Activated CD4-positive, alpha-beta T cell treated with anti-CD3 and anti-CD28 coated beads, Interleukin-2, amount 50 U/mL, for 4 hours (primary cell): ENCODE measurements at places on chromosomes 13 and 19.

DNA sequence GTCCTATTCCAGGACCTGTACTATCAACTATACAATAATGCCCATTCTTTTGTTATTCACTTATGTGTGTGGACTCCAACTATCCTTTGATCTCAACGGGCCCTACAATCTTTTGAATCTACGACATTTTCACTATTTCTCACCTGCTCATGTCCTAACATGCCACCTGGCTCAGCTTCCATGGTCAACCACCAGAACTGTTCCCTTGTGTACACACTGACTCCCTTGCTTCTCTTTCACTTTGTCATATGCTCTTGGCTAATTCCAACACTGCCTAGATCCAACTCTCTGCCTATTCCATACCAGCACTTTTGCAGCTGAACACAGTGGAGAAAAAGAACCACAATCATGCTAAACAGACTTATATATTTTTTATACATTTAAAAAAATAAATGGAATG is 53.1 kb downstream of the MICU2 start:
- DNase-seq, result no peak

GRCh38 chr19:57665261-57665806 is 3.4 kb upstream of the ZSCAN4 start:
- no peak for DNase-seq

DNA sequence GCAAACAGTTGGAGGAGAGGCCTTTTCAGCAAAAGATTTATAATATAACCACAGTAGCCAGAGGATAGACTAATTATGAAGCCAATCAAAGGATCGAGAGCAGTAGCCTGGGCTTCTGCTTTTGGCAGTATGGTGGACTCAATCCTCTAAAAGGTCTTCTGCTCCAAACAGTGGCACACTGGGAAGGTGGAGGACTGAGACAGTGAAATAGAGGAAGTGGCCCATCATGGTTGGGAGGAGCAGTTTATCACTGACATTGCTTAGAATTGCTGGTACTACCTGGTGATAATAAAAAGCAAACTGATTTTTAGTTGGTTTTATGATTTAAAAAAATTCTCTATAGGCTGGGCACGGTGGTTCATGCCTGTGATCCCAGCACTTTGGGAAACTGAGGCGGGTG is 20.9 kb upstream of the PLAUR start:
- no peak for DNase-seq

GRCh38 chr13:100565286-100565685 is 23.3 kb downstream of the GGACT start:
- DNase-seq, result no peak

DNA sequence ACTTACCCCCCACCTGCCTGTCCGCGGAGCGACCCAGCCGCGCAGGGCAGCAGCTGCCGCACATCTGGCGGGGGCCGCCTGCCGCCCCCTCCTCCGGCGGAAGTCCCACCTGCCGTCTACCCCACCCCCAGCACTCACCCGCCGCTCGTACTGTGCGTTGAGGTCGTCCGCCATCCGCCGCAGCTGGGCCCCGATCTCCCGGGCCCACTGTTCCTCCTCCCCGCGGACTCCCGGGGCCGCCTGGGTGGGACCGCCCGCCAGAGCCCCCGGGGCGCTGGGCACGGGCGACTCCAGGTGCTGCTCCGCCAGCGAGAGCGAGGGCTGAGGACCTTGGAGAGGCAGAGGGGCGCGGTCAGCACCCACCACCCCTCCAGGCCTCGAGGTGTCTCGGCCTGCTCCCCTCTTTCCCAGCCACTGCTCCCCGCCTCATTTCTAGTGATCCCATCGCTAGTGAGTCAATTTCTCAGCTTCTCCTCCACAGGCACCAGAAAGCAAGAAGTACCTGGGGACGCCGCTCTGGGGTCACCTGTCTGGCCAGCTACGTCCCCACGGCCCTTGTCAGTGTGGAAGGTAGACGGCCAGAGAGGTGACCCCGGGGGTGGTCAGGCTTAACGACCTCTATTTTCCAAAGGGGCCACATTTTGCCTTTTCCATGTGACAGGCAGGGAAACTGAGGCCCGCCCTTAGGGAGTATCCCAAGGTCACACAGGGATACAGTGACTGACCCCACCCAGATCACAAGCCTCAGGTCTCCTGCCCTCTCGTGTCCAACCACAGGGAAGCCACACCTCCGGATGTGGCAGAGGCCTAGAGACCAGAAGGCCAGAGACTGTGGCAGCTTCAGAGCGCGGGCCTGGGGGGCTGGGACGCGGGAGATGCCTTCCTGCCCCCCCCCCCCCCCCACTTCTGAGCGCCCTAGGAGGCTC is 4.3 kb downstream of the BBC3 start:
- DNase-seq, result no peak

DNA sequence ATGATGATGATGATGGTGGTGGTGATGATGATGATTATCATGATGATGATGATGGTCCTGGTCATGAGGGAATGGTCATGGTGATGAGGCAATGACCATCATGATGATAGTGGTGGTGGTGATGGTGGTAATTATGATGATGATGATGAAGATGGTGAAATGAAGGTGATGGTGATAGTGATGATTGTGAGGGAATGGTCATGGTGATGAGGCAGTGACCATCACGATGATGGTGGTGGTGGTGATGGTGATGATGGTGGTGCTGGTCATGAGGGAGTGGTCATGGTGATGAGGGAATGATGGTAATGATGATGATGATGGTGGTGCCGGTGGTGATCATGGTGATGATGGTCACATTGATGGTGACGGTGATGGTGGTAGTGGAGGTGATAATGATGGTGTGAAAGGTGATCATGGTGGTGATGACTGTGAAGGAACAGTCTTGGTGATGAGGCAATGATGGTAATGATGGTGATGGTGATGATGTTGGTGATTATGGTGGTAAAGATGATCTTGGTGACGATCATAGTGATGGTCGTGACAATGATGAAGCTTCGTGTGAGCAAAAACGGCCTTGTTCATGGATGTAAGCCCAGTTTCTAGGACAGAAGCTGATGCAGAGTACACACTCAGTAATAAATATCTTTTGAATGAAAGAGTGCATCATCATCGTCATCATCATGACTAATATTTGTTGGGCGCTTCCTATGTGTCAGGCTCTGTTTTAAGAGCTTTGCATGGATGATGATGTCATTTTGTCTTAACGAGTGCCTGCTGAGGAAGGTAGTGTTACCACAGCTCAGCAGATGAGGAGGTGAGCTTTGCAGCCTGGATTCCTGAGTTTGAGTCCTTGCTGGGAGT is 17.3 kb downstream of the SBK2 start:
- DNase-seq, result no peak

DNA sequence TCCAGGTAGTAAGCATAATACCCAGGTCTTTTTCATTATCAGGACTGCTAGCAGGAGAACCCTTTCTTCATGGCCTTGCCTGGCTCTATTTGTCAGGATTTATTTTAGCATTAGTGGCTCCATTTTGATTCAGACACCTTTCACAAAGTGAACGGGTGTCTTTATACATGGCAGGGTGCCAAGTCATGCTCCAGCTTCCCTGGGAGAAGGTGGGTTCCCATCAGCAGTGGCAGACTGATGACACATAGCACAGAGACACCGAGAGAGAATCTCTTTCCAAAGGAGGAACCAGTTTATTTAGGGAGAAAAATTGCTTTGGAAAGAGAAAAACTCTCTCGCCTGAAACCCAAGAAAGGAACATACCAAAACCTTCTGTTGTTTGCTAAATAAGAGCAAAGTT is 135.3 kb upstream of the TMTC4 start:
- DNase-seq, result no peak

DNA sequence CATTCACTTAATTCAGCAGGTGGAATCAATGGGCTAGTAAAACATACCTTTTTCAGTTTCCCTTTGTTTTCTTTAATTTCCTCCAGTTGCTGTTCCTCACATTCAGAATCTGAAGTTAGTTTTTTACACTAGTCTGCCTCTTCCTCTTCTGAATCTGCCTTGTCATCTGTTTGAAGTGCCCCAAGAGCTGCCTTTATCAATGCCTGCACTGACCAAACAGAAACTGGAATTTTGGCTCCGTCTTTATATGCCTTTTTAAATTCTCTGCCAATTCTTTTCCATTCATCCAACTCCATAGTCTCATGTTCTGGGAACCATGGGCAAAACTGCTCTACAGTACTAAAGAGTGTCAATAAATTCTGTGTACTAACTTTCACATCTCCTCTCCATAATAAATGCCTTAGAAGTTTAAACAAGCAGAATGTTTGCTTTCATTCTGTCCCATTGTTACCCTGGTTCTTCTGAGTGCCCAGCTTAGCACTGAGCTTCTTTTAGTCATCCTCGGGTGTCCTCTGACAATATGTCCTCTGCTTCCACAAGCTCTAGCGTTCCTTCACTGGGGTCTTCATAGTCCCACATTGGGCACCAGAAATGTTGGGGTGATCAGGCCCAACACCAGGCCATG is 154.2 kb downstream of the ZNF486 start:
- DNase-seq, result no peak

DNA sequence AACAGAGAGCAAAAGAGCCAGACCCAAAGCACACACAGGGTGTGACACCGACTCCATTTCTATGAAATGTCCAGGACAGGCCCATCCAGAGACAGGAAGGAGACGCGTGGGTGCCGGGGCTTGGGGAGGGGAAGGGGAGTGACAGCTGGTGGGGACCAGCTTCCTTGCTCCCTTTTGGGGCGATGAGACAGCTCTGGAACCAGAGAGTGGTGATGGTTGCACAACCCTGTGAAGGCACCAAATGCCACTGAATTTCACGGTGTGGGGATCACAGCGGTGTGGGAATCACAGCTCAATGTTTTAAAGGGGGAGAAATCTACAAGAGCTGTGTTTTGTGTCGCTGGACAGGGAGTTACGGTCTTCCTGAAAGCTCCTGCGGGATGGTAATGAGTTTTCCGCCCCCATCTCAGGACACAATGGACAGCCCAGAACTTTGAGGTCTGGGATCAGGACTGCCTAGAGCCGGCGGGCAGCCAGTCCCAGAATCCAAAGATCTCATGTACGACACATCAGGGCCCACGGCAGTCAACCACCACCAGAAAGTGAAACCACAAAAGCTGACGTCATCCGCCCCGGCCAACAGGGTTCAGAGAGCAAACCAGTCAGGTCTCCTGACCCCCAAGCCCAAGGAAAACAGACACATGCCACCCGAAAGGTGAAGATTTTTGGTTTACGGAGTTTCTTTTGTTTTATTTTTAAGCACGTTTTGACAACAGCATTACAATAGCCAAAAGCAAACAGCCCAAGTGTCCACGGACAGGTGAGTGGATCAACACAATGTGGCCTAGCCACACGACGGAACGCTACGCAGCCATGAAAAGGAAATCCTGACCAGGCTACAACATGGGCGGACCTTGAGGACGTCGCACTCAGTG is 7.3 kb downstream of the SGTA start:
- DNase-seq, result peak; percentile 72

DNA sequence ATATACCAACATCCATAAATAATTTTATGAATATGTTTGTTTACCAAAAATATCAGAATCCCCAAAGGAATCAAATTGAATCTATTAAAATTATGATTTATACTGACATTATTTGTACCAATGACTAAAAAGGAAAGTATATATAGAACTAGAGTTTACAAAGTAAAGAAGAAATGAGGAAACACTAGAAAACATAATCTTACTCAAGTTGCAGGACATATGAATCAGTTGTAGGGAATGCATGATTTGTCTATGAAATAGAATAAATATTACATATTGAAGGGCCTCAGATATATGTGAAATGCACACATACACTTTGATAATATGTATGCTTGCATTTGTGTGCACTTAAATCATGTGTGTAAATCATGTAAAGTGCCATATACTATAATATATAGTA is 1466.4 kb downstream of the EFNB2 start:
- DNase-seq, result no peak

- no peak for DNase-seq
These were observed 31.0 kb upstream of the MBNL2 start for GRCh38 chr13:97191142-97191541.

DNA sequence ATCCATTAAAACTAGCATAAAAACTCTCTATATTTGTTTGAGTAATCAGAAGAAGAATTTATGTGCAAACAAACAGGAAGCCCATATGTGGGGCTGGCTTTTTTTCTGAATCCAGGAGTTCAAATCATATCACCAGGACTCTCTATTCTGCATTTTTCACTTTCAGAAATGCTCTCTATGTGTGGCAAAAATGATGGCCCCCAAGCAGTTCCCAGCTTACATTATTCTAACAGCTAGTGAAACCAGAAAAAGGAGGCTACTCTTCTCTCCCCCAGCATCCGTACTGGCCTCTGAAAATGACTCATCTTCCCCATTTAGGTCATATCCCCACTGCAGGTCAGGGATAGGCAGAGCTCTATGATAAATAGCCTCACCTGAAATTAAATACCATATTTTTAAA is 20.4 kb downstream of the RBM26 start:
- DNase-seq, result no peak

DNA sequence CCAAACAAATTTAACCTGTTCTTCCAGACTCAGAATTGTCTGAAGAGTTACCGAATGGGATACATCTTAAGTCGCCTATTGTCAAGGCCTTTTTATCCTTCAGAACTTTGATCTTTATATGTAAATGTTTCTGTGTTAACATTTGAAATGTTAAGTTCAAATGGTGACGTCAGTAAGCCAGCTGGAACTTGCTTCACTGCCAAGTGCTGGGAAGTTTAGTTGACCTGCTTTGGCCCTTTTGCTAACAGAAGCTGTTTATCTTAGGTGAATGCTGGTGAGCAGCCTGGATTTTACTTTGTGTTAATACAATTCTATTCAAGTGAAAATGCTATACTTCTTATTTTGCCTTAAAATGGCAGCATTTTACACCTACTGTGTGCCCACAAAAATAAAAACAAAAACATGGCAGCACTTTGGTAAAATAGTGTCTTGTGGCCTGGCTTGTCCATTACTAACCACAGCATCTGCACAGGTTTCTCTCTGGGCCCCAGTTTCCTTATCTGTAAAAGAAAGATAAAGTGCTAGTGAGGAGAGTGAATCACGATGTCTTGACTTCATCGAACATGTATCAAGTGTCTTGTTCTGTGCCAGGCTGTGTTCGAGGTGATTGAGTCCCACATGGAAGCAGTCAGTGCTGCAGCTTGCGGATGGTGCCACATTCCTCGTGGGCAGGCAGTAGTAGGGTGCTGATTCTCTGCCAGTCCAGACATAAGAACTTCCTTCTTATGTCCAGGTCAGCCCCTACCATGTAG is 2.2 kb downstream of the NAXD start:
- no peak for DNase-seq

- DNase-seq, result no peak
These were observed 13.4 kb upstream of the KLK4 start for GRCh38 chr19:50924586-50924985.
